Upper lobe of right lung (tissue), 1 donor: ENCODE measurements at places on chromosomes 4 and X. TPM values are rescaled to one million over a fixed set of nuclear protein-coding genes. Genes with fewer than 3 reads are reported as not detected.

Gene NRK
- total RNA-seq = 1.3 TPM

Gene STATH
- total RNA-seq = not detected

GRCh38 chr4:141248486-141248885 is 27.8 kb downstream of the ZNF330 start:
- H3K4me3 ChIP-seq = no peak overlapping the region
- no peaks in the 10 kb centered on the region for H3K4me1 ChIP-seq
- no peak for DNase-seq
- no peak overlapping the region for H3K27ac ChIP-seq
- no peaks in the 10 kb centered on the region for H3K36me3 ChIP-seq
- no peaks in the 10 kb centered on the region for H3K27me3 ChIP-seq

GRCh38 chr4:16706251-16706650 is 192.2 kb downstream of the LDB2 start:
- H3K27me3 ChIP-seq = no peaks in the 10 kb centered on the region
- no peaks in the 10 kb centered on the region for H3K36me3 ChIP-seq
- no peak overlapping the region for H3K4me3 ChIP-seq
- H3K4me1 ChIP-seq = no peaks in the 10 kb centered on the region
- H3K27ac ChIP-seq = no peak overlapping the region

- DNase-seq = no peak
- no peak overlapping the region for H3K27ac ChIP-seq
- no peaks in the 10 kb centered on the region for H3K4me1 ChIP-seq
- H3K27me3 ChIP-seq = no peaks in the 10 kb centered on the region
These were observed 112.8 kb downstream of the KDR start for GRCh38 chr4:55012363-55013230.

- H3K27me3 ChIP-seq = no peaks in the 10 kb centered on the region
- H3K27ac ChIP-seq = no peak overlapping the region
- H3K4me3 ChIP-seq = no peak overlapping the region
- DNase-seq = no peak
- no peaks in the 10 kb centered on the region for H3K36me3 ChIP-seq
- no peaks in the 10 kb centered on the region for H3K4me1 ChIP-seq
These were observed 55.6 kb upstream of the RBM47 start for GRCh38 chr4:40685300-40685699.

GRCh38 chr4:25159837-25160713 is at the start of gene SEPSECS:
Gene SEPSECS (minus strand): TSS chr4:25160449. CDS start chr4:25160369, 80 bp downstream.
- H3K36me3 ChIP-seq = no peaks in the 10 kb centered on the region
- H3K4me3 ChIP-seq = peak within 1 kb of the TSS; percentile 96
- H3K4me1 ChIP-seq = peaks cover 24% of the 10 kb centered on the region
- no peaks in the 10 kb centered on the region for H3K27me3 ChIP-seq
- peak; percentile 98 for DNase-seq
- H3K27ac ChIP-seq = peak within 1 kb of the TSS; percentile 98

DNA sequence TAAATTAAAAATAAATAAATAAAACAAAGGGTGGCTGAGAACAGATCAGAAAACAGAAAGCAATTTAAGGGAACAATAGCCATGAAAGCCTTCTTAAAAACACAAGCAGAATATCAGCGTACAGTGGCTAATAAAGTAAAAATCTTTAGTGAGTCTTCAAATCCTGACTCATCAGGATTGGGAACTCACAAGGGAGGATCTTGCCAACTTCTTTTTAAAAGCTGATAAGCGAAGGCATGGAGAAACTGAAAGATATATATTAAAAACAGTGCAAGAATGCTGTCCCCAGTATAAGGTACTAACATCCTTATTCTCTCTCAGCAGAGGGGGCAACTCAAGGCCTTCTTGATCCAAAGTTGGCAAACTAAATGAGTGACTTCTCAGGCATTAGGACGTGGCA is 180.1 kb downstream of the DHX15 start:
- H3K4me3 ChIP-seq = no peak overlapping the region
- no peaks in the 10 kb centered on the region for H3K36me3 ChIP-seq
- H3K27ac ChIP-seq = no peak overlapping the region
- H3K4me1 ChIP-seq = no peaks in the 10 kb centered on the region

DNA sequence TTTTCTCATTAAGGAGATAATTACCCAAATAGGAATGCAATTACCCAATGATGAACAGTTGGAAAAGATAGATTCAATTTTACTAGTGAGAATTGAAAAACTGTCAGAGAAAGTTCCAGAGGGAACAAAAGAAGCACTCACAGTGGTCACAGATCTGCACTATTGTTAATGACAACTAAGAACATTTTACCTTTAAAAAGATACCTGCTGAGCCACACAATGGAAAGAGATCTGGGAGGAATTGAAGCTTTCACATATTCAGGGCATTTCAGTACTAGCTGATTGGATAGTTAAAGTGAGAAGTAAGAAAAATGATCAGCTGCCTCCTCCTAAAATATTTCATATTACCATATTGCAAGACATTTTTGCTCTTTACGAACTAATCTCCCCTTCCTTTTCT is 1822.2 kb downstream of the STIM2 start:
- H3K36me3 ChIP-seq = no peaks in the 10 kb centered on the region
- no peak overlapping the region for H3K4me3 ChIP-seq
- H3K4me1 ChIP-seq = no peaks in the 10 kb centered on the region
- no peak for DNase-seq

DNA sequence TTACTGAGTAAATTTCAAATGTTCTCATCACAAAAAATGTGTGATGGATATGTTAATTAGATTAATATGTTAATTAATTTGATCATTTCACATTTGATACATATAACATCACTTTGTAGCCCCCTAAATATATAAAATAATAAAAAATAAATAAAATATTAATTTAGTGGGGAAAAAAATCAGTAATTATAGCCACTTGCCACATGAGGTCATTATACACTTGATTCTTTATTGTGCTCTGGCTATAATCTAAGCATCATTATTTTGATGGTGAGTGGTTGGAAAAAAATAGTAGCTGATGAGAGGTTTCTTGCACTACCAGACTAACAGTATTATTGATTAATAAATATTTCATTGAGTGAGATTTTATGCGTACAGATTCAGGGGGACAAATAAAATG is 57.4 kb downstream of the DCK start:
- H3K4me3 ChIP-seq = no peak overlapping the region
- H3K4me1 ChIP-seq = no peaks in the 10 kb centered on the region
- DNase-seq = no peak
